A549 treated with dexamethasone at 1 μM for 4 hours (cell line): ENCODE measurements at places on chromosomes 5 and 9. TPM values are rescaled to one million over a fixed set of nuclear protein-coding genes. Genes with fewer than 3 reads are reported as not detected.

DEPDC1B gene
- 12.5 to 15.9 TPM (median 14.4 TPM) in 5 replicates for total RNA-seq

FAT2 gene
- total RNA-seq, result 0.01 to 0.02 TPM in 2 of 5 replicates, not detected in the others

DMRT3 gene
- total RNA-seq, result not detected in 5 replicates

SLC4A9 gene
- total RNA-seq, result 0.04 TPM in 1 of 5 replicates, not detected in the others

DMRTA1 gene
- 0.54 to 0.63 TPM (median 0.56 TPM) in 5 replicates for total RNA-seq

STXBP1 gene
- 13.6 to 19.7 TPM (median 18.6 TPM) in 5 replicates for total RNA-seq

CDX1 gene
- not detected in 5 replicates for total RNA-seq

IL33 gene
- total RNA-seq, result 0.11 to 0.48 TPM (median 0.27 TPM) in 5 replicates

GARIN3 gene
- total RNA-seq, result not detected in 5 replicates

LHX3 gene
- 0.05 to 0.13 TPM (median 0.11 TPM) in 5 replicates for total RNA-seq

PCDHB16 gene
- 0.05 to 0.15 TPM (median 0.09 TPM) in 5 replicates for total RNA-seq

TMEM252 gene
- total RNA-seq, result not detected in 5 replicates

HSD17B4 gene
- total RNA-seq, result 60.0 to 66.4 TPM (median 63.5 TPM) in 5 replicates

APBA1 gene
- 0.13 to 0.68 TPM (median 0.15 TPM) in 5 replicates for total RNA-seq

CKMT2 gene
- not detected in 5 replicates for total RNA-seq

LPAR1 gene
- 18.5 to 24.7 TPM (median 23.6 TPM) in 5 replicates for total RNA-seq

ZMAT2 gene
- 87.0 to 126 TPM (median 90.9 TPM) in 5 replicates for total RNA-seq

SLC25A46 gene
- total RNA-seq, result 26.7 to 36.0 TPM (median 32.6 TPM) in 5 replicates

POLR3G gene
- 15.3 to 18.8 TPM (median 16.7 TPM) in 5 replicates for total RNA-seq

NR4A3 gene
- total RNA-seq, result 1.5 to 2.7 TPM (median 2.0 TPM) in 5 replicates

IL7R gene
- total RNA-seq, result 0.19 to 0.87 TPM (median 0.45 TPM) in 5 replicates

FNBP1 gene
- total RNA-seq, result 11.2 to 16.2 TPM (median 15.2 TPM) in 5 replicates

RAB3C gene
- total RNA-seq, result not detected in 5 replicates

ISL1 gene
- 0.05 to 0.06 TPM (median 0.05 TPM) in 4 of 5 replicates, not detected in the other for total RNA-seq

FIBCD1 gene
- 11.8 to 23.1 TPM (median 20.8 TPM) in 5 replicates for total RNA-seq

PKD2L2 gene
- 0.05 TPM in 1 of 5 replicates, not detected in the others for total RNA-seq
